ENCODE measurements at places on chromosomes 16 and 17. TPM values are rescaled to one million over a fixed set of nuclear protein-coding genes. Genes with fewer than 3 reads are reported as not detected.

GRCh38 chr17:22409160-22409751, 716.9 kb downstream of the KCNJ18 start:
- no peak for DNase-seq

Gene TAT
- under 0.01 TPM for total RNA-seq

DNA sequence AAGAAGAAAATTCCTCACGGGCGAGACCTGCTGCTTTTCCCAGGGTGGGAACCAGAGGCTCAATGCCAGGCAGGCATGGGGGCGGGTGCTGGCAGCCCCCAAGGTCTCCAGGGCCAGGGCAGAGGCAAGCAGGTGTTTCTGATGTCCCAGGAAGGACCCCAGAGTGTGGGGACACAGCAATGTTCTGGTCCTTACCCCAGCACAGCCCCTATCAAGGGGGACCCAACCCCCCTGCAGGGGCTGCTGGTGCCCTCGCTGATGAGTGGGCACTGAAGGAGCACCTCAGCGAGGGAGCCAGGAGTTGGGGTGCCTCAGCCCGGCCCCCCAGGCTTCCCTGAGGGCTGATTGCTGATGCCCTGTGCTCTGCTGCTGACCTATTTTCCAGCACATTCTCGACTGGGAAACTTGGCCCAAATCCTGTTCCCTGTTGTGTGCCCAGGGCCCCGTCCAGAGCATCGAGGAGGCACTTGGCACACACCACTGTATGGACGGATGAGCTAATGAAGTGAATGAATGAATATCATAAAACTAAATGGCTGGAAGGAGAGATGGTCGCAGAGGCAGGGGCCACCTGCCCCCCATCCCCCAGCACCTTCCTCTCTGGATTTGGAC, 2.8 kb downstream of the DBNDD1 start:
- DNase-seq, result peak; percentile 39

GRCh38 chr16:76748461-76749348, 442.3 kb upstream of the MON1B start:
- no peak for DNase-seq

DNA sequence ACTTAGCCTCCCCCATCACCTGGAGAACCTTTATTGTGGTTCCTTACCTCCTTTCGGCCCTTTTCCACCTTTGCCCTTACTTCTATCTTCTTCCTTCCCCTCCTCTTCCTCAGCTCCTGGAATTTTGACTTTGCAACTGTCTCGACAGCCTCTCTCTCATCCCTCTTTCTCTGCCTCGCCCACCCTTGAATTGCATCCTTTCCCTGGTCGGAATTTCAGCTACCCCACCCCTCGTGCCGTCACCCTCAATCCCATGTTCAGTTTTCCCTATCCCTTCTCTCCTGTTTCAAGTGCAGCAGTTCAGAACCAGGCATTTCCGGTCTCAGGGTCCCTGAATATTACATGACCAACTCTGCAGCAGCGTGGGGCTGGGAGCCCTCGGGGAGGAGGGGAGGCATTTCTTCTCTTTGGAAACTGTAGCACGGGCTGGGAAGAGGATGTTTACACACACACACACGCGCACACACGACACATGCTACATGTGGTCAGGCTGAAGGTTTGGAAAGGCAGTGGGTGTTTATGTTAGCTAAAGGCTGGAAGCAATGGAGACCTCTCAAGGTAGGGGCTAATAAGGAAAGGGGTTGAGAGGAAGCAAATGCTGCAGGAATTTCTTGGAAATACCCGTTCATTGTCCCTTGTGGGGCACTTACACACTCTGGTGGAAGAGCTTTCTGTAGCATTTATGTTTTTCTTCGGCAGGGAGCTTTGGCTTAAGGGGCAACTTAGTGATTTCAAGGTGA, 971 bp downstream of the MINK1 start:
- DNase-seq, result peak; percentile 81

Gene KRTAP4-7
- under 0.01 TPM for total RNA-seq

GRCh38 chr16:10805334-10805733, 13.3 kb downstream of the TVP23A start:
- DNase-seq, result no peak

GRCh38 chr17:31695456-31696090, 163.5 kb downstream of the COPRS start:
- peak; percentile 69 for DNase-seq

All from osteoblast (primary cell).